ENCODE measurements at places on chromosomes 16 and 17.
A peak's percentile ranks its signal among the peaks of the same experiment; 100 is the strongest.

- no peak for DNase-seq
Observed at GRCh38 chr16:14449790-14450480, 180.1 kb downstream of the PARN start.

GRCh38 chr16:46813611-46814010 lies 17.4 kb downstream of the C16orf87 start:
- no peak for DNase-seq

GRCh38 chr16:10256784-10257641 lies 74.8 kb upstream of the GRIN2A start:
- no peak for DNase-seq

- DNase-seq, result peak; percentile 50
Observed at GRCh38 chr17:42744283-42744805, 496 bp downstream of the EZH1 start.

Measured in MV-4-11 (cell line).